ENCODE measurements at places on chromosomes 1 and 21.
A peak's percentile ranks its signal among the peaks of the same experiment; 100 is the strongest.

GRCh38 chr1:232894436-232894835 is 56.0 kb upstream of the NTPCR start:
- DNase-seq = no peak

GRCh38 chr1:1148569-1148968 is 25.1 kb upstream of the TTLL10 start:
- DNase-seq = no peak

GRCh38 chr1:185681034-185681633 is 53.1 kb upstream of the HMCN1 start:
- no peak for DNase-seq

DNA sequence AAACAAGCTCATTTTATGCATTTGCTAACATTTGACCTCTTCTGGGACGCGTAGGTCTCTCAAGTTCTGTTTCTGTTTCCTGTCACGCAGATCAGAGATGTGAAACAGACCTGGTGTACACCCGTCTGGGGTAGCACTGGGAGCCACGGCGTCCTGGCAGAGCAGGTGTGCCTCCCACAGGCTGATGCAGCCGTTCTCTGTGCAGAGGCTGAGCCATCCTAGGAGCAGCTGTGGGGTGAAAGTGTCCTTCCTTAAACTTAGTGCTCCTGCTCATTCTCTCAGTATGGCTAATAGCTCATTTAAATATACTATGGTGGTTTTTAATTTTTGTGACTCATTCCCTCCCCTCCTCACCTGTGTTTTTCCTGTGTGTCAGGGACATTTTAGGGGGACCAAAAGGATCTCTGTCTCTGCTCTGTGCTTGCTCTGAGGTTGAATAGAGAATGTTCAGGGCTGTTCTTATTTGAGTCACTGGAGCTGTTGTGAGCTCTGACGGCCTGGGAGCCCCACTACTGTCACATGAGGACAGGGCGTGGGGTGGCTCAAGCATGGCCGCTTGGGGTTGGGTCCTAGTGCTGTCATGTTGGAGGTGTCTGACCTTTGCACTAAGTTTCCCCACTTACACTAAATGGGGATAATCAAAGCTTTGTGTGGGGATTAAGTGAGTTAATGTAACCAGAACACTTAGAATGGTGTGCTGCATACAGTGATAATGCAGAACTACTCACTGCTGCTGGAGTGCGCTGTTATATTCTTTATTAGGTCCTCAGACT is 43.0 kb downstream of the GALNT2 start:
- DNase-seq = peak; percentile 20

DNA sequence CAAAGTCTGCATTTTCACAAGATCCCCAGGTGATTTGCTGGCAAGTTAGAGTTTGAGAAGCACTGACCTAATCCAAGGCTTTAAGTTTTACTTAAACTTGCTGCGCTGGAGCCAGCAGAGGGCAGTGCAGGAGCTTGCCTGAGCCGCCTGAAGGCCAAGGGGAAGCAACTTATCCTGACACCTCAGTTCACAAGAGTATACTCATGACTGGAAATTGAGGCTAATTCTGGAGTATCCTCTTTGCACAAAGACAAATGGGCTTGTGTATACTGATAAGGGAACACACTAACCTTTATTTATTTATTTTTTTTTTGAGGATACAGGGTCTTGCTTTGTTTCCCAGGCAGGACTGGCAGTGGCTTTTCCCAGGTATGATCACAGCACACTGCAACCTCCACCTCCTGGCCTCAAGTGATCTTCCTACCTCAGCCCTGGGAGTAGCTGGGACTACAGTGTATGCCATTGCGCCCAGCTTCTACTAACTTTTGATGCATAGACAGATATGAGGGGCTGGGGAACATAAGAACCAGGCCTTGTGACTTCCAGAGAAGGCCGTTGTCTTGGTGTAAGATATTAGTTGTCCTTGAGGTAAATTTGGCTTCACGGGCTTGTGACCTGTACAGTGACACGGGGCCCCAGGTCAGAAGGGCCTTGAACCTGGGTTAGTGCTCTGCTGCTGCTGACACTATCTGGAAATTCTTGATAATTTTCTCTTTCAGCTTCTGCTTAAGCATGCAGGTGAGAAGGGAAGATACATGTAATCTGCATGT is 29.0 kb upstream of the SLAMF1 start:
- peak; percentile 64 for DNase-seq

- no peak for DNase-seq
These were observed 40.1 kb downstream of the ZNF281 start for GRCh38 chr1:200369706-200370105.

- DNase-seq = no peak
These were observed 408.3 kb upstream of the PLXNA2 start for GRCh38 chr1:208652296-208653160.

All from activated effector memory CD4-positive, alpha-beta T cell treated with Interleukin-2 at 50 U/mL for 16 hours (primary cell).